ENCODE measurements at places on chromosomes 4 and X. TPM values are rescaled to one million over a fixed set of nuclear protein-coding genes. Genes with fewer than 3 reads are reported as not detected.

DNA sequence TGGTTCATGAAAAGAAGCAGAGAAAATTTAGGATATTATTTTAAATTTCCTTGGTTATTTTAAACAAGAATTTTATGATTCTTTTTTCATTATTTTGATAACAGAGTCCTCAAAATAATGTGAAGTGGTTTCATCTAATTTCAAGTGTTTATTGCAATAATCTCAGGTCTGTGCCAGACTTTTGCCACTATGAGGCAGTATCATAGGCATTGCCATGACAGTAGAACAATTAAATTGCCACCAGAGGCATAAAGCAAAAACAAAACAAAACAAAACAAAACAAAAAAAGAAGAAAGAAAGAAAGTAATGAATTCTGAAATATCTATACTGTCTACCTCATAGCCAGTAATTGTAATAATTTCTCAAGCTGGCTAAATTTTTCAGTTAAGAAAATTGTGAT is 739.2 kb downstream of the KCTD8 start:
- no peak for DNase-seq

- no peak for DNase-seq
These were observed 31.3 kb upstream of the FGF16 start for GRCh38 chrX:77415882-77416281.

The PAGE2B gene
- not detected for total RNA-seq

- DNase-seq = no peak
These were observed 185.6 kb downstream of the RAP1GDS1 start for GRCh38 chr4:98446499-98447375.

DNA sequence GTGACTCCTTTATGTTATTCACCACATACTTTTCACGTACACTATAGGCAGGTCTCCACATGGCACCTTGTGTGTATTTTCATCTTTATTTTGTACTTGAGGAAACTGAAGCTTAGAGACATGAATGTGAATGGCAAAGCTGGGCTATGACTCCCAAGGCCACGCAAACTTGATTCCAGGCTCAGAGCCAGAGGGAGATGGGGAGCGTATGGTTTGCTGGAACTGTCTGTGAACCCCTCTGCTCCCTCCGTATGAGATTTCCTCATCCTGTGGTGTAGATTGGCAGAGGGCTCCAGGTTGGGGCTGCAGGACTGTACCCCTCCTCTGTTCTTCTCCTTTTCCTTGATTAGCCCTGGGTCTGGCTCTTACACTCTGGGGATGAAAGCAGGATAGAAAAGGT is 16.1 kb upstream of the STARD8 start:
- no peak for DNase-seq

GRCh38 chr4:185395238-185395955 is at the start of gene LRP2BP:
TSS of gene LRP2BP (minus strand) at chr4:185395924. CDS start at chr4:185378186, 17,738 bp downstream.
- DNase-seq = no peak

DNA sequence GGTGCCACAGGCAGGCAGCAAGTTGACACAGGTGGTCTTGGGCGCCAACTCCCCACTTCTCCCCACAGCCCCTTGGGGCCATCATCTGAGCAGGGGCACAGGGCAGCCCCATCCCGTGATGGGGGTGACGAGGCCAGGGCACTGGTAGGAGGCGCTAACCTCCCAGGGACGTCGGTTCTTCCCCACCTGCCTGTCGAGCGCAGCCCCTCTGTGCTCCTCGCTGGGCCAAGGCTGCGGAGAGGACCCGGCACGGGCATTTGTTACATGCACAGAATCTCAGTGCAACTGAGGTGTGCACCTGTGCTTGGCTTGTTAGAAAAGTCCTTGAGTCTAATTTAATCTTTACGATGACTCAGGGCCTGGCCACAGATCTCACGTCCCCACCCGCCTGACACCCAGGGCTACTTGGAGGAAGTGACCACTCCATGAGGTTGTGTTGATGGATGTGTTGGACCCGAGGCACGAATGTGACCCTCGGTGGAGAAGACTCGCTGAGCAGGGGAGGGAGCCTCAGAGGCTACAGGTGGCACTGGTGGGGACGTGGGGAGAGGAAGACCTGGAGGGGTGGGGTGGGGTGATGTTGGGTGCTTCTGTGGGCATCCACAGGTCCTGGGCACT is 3.1 kb upstream of the SH3TC1 start:
- DNase-seq = no peak
